ENCODE measurements at places on chromosomes 7 and 10.

- no peak for DNase-seq
Observed at GRCh38 chr7:17506095-17506494, 207.6 kb downstream of the AHR start.

DNA sequence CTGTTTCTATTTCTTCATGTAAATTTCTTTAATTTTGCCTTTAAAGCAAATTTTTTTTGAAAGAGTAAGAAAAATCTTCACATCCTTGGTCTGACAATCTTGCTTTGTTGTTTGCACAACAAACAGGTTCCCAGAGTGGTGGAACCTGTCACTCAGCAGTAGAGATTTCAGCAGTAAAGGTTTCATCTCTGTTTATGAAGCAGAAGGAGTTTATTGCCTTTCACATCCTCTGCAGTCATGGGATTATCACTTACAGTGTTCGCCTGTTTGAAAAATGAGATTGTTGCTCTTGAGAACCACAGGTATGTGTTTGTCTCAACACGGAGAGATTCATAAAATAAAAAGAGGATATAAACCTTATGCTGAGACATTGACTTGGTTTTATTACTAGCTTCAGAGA is 342.6 kb downstream of the IPMK start:
- DNase-seq = no peak

GRCh38 chr10:62224606-62225005 is 44.0 kb downstream of the RTKN2 start:
- DNase-seq = no peak

GRCh38 chr10:75593692-75594556 is 162.5 kb downstream of the LRMDA start:
- DNase-seq = no peak

GRCh38 chr10:92848441-92849233 is at the start of gene EXOC6:
TSS of gene EXOC6 (plus strand) at chr10:92848520. CDS start at chr10:92848534, 14 bp downstream.
- peak; percentile 90 for DNase-seq
